ENCODE measurements at places on chromosomes 4 and X.

DNA sequence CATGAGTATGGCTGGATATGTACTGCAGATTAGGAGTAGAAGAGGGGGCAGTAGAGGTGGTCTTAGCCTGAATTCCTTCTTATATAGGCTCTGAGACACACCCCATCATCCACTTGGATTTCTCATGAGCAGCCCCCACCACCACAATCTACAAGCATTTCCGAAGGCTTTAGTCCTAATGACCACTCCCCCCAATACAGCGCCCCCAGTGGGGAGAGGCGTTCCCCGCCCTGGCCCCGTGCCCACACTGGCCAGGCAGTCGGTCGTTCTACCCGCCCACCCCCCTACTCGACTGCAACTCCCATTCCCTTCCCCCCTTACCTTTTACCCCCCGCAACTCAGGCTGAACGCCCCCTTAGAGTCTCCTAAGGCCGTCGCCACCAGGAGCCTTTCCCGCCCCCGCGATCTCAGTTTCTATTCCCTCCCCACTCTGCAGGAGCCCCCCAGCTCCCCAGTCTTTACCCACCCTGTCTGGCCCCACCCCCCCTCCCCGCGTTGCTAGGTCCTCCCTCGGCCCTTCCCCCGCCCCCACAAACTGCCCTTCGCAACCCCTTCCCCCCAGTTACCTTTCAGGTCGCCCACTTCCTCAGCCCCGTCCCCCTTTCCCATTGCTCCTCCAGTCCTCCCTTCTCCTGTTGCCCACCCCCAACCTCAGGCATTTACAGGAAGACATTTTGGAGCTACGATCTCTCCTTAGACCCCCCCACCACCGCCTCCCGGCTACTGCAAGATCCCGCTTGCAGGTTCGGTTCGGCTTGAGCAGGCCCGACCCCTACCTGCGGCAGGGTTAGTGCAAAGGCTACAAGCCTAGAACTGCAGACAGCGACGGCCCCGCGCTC, 468 bp downstream of the ZMYM3 start:
- peak; percentile 37 for DNase-seq

- no peak for DNase-seq
Measured at GRCh38 chrX:49812177-49812576, 16.9 kb upstream of the PAGE4 start.

- no peak for DNase-seq
Measured at GRCh38 chr4:162706632-162707031, 460.1 kb downstream of the NAF1 start.

GRCh38 chr4:56937262-56937661, 29.6 kb downstream of the REST start:
- DNase-seq: no peak

DNA sequence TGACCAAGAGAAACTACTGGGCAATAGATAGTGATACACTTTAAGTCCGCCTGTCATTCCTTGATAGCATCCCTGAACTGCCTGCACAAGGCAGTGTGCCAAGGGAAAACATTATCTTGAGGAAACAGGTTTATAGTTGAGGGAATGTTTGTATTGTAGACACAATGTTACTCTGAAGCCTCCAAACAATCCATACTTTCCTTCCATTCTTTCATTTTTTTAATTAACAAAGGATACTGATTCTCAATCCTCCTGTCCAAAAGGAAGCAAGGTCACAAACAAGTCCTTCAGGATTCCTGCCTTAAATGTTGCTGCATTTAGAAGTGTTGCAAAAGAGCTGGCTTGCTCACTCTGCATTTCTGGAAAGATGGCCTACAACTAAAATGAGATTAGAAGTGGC, 61.7 kb upstream of the PRSS48 start:
- no peak for DNase-seq

DNA sequence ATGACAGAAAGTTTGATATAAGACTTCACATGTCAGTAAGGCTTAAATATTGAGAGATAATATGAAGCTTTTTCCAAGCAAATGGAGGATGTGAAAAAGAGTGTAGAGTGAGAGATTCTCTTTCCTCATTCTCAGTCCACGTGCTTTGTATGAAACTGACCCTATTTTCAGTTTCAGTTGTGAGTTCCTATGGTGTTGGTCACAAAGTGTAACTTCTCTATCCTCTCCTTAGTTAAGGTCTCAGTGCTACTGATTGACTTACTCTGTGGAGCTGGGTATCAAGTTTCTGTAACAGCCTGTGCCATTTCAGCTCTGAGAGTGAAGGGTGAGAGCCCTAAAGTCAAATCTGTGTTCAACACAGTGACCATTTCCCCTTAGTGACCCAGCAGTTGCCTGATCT, 277.2 kb downstream of the EPHA5 start:
- DNase-seq: no peak

DNA sequence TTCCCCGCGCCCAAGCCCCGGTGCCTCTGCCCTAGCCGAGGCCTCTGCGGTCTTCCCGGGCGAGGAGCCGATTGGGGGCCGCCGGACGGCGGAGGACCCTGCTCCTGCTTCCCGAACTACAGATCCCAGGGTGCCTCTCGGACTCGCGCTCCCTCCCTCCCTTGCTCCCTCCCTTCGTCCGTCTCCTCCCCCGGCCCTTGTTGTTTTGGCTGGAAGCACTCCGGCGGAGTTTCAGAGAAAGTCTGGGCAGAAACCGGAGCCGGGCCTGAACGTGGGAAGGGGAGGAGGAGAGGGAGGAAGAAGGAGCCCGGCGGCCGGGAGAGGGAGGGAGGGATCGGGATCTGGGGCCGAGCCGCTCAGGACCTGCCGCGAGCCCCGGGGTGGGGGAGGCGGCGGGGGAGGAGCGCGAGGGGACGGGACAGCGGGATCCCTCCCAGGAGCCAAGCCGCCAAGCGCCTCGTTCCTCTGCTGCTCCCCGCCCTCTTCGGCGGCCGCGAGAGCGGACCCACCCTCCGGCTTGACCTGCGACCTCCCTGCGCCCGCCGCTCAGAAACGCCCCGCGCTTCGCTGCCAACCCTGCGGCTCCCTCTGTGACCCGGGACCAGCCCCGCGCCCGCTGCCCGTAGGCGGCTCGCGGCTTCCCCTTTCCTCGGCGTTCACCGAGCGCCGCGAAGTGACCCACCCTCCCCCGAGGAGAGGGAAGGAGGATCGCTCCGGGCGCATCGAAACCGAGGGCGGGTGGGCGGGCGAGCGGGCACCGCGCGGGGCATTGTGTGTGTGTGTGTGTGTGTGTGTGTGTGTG, 496 bp upstream of the GAB1 start:
- peak; percentile 85 for DNase-seq

DNA sequence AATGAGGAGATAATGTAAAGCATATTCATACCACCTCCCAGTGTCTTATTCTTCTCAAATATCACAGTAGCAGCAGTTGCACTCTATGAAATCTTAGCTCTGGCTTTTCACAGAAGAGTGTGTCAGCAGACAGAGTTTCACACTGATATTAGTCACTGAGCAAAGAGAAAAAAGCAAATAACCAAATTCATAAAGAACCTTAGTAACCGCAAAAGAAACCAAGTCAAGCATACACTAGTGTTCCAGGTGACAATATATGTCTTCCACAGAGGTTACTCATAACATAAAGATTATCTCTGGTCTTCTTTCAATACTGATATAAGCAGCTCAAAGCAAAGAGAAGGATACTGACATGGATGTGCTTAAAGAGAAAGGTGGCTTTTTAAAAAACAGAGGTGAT, 181.7 kb upstream of the EDNRA start:
- DNase-seq: no peak

GRCh38 chrX:31715675-31716074, 643.8 kb upstream of the FTHL17 start:
- no peak for DNase-seq

- no peak for DNase-seq
Measured at GRCh38 chr4:15010038-15010585, 7.8 kb downstream of the CPEB2 start.

GRCh38 chrX:7927259-7928167, at the start of gene PNPLA4:
Gene PNPLA4 (minus strand): TSS chrX:7927413. CDS start chrX:7926119, 1,294 bp downstream.
- peak; percentile 70 for DNase-seq

DNA sequence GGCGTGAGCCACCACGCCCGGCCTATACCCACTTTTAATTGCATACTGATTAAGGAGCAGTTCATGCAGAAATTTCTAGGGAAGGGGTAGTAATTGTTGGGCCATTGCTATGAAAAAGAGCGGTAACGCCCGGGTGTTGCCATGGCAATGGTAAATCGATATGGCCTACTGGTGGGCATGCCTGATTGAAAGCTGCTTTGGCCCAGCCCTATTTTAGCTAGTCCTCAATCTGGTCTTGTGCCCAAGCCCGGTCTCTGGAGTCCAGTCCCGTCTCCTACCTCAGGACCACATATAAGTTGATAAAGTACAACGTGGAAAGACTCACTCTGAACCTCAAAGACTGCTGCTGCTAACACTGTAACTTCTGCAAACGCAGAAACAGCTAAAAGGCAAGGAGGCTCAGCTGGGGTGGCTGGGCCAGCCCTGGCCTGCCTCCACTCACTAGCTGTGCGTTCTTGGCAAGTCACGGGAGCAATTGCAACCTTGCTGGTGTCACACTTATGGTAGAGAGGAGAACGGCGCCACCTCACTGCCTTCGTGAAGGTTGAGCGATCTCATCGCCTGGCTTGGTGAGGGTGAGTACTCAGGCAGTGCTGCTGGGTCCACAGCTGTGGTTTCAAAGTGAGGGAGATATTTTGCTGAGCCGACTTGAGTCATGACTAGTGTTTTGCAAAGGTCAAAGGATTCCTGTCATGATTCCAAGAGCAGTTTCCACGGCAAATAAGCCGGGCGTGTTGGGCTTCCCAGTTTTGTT, 57.0 kb upstream of the GRPEL1 start:
- DNase-seq: peak; percentile 14

DNA sequence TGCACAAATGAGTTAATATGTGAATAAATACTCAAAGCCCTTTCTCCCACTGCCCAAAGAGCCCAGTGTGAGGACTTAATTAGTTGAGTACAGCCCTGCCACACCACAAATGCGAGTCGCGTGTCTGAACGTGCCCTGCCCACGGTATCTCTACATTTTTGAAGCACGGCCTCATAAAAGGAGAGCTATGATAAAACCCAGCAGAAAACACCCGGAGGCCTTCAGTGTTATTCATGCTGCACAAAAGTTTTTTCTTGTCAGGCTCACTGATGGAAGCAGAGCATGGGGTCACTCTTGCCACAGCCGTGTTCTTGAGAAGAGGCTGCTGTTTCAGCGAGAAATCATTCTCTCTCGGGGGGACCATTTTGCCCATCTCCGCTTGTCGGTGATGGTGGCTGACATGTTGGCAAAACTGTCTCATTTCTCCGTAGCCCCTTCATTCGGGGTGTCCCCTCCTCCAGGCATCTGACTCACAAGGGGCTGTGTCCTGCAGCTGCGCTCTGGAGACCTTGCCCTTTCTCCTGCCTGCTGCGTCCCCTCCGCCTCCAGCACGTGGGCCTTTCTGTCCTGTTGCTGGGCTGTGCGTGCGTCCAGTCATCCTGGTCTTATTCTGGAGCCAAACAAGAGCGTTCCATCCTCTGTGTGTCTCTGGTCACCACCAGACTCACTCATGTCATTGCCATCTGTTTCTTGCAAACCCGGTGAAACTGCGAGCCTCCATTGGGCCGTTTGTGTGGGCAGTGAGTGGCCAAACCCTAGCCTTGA, 88.8 kb downstream of the SORCS2 start:
- DNase-seq: no peak

DNA sequence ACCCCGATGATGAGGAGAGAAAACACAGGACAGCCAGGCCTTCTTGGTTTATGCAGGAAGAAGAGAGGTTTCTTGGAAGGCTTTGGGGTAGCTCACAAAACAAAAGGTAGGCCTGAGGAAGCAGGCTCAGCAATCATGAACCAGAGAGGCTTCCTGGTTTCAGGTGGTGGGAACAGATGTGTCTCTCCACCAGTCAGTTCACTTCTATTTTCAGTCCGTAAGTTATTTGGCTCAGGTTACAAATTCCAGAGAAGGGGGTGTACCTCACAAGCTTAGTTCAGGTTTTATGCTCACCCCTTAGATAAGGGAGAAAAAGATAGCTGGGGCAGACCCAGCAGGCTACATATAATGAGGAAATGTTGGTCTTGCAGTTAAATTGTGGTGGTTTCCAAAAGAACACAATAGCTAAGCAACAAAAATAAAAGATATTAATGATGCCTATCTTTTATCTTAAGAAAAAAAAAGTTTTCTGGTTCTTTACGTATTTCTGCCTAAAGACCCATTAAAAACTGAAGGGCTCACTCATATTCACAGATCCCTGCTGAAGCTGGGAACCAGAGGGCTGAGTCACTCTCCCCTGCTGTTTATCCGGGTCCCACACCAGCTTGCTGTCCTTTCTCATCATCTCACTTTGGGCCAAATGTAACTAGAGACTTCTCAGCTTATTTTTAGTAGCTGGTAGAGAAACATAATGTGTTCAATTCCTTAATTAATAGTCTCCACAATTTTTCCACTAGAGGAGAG, 177.0 kb downstream of the CAMK2D start:
- DNase-seq: peak; percentile 58

DNA sequence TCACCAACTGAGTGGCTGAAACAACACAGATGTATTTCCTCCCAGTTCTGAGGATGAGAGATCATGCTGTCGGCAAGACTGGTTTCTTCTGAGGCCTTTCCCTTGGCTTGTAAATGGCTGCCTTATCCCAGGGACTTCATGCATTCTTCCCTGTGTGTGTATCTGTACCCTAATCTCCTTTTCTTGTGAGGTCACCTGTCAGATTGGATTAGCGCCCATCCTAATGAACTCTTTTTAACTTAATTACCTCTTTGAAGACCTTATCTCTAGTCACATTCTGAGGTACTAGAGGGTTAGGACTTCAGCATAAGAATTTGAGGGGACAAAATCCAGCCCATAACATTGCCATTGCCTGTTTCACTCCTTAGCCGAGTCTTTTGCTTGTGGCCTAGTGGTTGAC, 59.5 kb upstream of the TMEM150C start:
- no peak for DNase-seq

GRCh38 chrX:43423876-43424275, 232.2 kb upstream of the MAOA start:
- no peak for DNase-seq

- no peak for DNase-seq
Measured at GRCh38 chr4:100742045-100742444, 224.2 kb upstream of the EMCN start.

DNA sequence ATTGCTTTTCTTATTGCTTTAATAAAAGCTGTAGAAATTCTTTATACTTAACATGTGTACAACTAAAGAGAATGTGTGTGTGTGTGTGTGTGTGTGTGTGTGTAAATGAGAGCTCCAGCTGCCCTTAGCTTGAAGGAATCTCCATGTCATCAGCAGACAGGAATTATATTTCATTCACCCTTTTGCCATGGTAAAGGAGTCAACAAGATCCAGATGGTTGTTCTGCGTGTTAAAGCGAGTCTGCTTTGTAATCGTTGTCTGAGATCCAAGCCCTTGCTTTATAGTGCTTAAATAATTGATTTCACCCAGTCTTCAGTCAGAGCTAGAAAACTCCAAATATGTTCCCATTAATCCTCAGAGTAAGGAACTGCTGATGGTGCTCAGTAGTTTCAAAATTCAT, 285.5 kb downstream of the PDGFC start:
- no peak for DNase-seq

GRCh38 chr4:168854350-168854921, 155.6 kb downstream of the CBR4 start:
- DNase-seq: peak; percentile 47

- DNase-seq: no peak
Measured at GRCh38 chr4:5710065-5710960, 688 bp upstream of the EVC start.

GRCh38 chrX:10240918-10241317, 84.1 kb downstream of the CLCN4 start:
- no peak for DNase-seq

GRCh38 chrX:13094828-13095341, 50.5 kb upstream of the FAM9C start:
- DNase-seq: no peak

Measured in gastrocnemius medialis (tissue), 4 donors.